Activated T-helper 17 cell treated with anti-CD3 and anti-CD28 coated beads, Interleukin-2, amount 50 U/mL, for 72 hours (primary cell): ENCODE measurements at places on chromosomes 1 and 21.
A peak's percentile ranks its signal among the peaks of the same experiment; 100 is the strongest.

DNA sequence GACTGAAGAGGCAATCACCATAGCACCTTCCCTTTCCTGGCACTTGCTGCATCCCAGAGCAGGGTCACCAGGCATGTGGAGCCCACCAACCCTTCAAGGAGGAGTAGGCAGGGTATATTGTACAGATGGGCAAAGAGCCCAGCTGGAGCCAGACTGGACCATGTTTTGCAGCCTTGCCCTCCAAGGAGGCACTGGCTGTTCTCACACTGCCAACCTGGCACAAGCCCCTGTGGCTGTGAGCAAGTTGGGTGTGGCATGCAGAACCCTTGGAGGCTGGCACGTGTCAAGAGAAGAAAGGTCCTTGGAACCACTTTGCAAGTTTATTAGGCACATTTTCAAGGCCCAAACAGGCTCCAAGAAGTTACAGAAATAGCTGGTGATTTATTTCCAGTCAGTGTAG, 146.4 kb downstream of the FOXD2 start:
- no peak for ATAC-seq

GRCh38 chr21:35508139-35508888, 459.2 kb upstream of the RUNX1 start:
- ATAC-seq: peak; percentile 18

- ATAC-seq: no peak
These were observed 1224.3 kb upstream of the B3GALT2 start for GRCh38 chr1:194410756-194411155.

GRCh38 chr1:169949139-169949538, 55.4 kb upstream of the SCYL3 start:
- ATAC-seq: no peak

- ATAC-seq: no peak
These were observed 75.4 kb downstream of the RPAP2 start for GRCh38 chr1:92374223-92374622.

DNA sequence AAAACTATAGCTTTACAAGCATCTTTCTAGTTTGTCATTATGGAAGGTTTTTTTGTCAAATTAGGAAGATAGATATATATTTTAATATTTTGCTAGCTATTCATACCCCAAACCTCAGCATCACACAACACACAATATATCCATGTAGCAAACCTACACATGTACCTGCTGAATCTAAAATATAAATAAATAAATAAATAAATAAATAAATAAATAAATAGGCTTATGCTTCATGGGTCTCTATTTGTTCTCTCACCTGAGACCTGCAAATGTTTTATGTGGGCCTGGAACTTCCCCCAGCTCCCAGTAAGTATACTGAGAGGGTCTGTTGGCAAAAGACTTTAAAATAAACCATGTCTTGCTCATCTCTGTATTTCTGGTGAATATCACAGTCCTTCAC, 147.4 kb upstream of the BEND5 start:
- no peak for ATAC-seq
